ENCODE measurements at places on chromosomes 13 and 19.
A peak's percentile ranks its signal among the peaks of the same experiment; 100 is the strongest.

GRCh38 chr19:43700395-43701000 is 15.4 kb upstream of the IRGC start:
- DNase-seq, result peak; percentile 66

DNA sequence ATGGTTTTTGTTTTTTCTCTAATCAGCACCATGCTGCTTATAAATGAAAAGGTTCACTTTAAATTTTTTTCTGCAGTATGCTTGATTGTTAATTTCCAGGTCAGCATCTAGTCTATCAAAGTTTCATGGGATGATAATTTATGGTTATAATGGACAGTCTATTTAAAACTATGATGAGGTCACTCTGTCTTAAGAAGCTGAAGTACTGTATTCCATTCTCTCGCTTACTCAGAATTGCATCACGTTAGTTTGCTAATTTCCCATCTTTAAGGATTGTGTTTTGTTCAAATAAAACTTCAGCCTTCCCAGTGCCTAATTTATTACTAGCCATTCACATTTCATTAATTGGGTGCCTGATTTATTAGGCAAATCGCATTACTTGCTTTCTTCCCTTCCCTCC is 94.3 kb downstream of the GPC6 start:
- no peak for DNase-seq

DNA sequence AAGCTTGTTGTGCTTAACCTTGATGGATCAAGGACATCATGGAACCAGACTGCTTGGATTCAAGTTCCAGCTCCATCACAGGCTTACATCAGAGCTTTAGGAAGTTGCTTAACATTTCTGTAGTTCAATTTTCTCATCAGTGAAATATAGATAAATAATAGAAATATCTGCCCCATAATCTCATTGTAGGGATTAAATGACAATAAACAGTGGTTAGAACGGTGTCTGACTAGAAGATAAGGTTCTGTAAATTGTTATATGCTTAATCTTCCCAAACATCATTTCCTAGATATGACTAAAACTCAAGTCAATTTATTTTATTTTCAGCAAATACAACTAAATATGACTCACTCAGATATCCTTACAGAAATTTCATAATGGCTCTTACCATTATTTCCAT is 83.5 kb downstream of the SLITRK1 start:
- peak; percentile 21 for DNase-seq

- DNase-seq, result no peak
These were observed 112.1 kb downstream of the LACC1 start for GRCh38 chr13:43991773-43992201.

GRCh38 chr19:42108527-42109389 is 23.5 kb downstream of the POU2F2 start:
- DNase-seq, result peak; percentile 71

GRCh38 chr19:40806423-40807146 is 7.6 kb downstream of the EGLN2 start:
- DNase-seq, result peak; percentile 92

All from fibroblast of gingiva (primary cell).